ENCODE measurements at places on chromosomes 2 and 18.
A peak's percentile ranks its signal among the peaks of the same experiment; 100 is the strongest.

GRCh38 chr18:74019864-74020263 is 127.8 kb downstream of the FBXO15 start:
- no peak for DNase-seq

- DNase-seq = no peak
These were observed 35.7 kb downstream of the KANSL3 start for GRCh38 chr2:96602330-96602823.

DNA sequence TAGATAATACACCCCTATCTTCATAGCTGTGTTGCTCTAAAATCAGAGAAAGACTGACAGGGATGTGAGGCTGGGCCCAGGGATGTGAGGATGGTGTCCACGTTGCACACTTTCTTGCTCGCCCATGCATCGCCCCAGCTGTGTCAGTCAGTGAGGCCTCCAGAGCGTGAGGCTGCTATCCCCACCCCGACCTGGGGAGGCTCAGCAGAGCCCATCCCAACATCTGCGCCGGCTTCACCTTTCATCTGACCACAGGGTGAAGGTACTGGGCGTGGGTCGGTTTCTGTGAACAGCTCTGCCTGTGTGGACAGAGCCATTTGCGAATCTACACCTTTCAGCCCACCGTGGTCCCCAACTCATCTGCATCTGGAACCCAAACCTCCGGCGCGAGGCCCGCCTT is 255.7 kb downstream of the HDAC4 start:
- no peak for DNase-seq

- no peak for DNase-seq
These were observed 43.9 kb upstream of the RFX8 start for GRCh38 chr2:101518578-101519492.

GRCh38 chr2:207474863-207475485 is 54.8 kb upstream of the CREB1 start:
- DNase-seq = peak; percentile 64

GRCh38 chr2:51290725-51291124 is 258.8 kb upstream of the NRXN1 start:
- DNase-seq = peak; percentile 53

DNA sequence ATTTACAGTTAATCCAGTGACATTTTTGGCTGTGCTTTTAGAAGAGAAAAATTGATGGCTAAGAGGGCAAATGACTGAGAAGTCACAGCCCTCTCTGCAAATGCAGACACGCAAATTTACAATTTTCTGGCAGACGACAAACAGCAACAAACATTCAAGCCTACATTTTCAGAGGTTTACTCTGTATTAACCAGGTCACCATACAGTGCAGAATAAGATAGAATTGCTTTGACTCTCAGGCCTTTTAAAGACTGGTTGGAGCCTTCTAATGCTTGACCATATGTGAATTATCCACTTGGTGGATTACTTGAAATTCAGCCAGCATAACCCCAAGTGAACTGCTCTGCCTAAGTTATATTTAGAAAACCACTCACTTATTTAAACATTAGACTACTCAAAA is 280.9 kb upstream of the STON1 start:
- no peak for DNase-seq

DNA sequence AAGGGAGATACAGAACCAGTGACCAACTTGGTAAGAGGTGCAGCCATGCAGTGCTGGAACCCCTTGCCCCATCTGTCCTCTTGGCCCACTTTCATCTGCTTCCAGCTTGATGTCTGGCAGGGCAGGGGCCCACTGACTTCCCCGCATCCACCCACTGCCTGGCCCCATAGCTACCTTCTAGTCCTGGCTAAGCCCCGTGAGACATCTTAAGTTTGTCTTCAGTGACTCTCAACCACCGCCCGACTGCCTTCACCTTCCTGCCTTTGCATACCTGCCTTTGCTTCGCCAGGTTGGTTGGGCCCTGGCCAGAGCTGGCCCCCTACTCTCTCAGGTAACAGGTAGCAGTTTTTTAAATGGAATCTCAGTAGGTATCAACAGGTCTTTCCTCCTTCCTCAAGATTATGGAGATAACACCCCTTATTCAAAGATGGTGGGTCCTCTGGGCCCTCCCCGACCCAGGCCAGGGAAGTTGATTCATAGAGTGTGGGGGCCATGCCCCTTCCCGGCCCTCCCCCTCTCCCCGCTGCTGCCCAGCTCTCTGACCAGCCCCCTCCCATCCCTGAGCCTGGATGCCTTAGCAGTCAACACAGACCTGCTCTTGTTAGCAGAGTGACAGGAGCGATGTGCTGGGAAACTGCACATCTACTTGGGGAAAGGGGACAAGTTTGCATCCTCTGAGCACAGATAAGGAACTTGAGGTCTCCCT is 2.8 kb downstream of the ARID5A start:
- no peak for DNase-seq

GRCh38 chr2:170121689-170122088 is 56.3 kb upstream of the MYO3B start:
- no peak for DNase-seq

GRCh38 chr2:8514796-8515758 is 166.8 kb upstream of the ID2 start:
- no peak for DNase-seq

GRCh38 chr2:155866477-155866876 is 466.0 kb downstream of the NR4A2 start:
- DNase-seq = no peak

GRCh38 chr2:13652531-13653313 is 936.0 kb downstream of the TRIB2 start:
- DNase-seq = peak; percentile 81

DNA sequence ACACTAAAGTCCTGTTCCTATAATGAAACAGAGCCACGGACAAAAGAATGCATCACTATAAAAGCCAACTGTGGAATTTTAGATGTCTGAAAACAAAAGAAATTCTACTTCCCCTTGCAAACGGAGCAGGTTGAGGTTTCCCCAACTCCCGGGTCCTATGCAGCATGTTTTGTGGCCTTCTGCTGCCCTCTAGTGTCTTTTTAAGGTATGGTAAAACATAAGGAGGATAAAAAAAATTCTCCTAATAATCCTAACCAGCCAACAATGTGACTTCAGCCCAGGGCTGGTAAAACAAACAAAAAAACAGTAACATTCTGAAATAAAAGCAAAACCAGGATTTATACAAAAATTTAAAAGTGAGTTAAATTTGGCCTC is 539.5 kb downstream of the NRXN1 start:
- peak; percentile 19 for DNase-seq

DNA sequence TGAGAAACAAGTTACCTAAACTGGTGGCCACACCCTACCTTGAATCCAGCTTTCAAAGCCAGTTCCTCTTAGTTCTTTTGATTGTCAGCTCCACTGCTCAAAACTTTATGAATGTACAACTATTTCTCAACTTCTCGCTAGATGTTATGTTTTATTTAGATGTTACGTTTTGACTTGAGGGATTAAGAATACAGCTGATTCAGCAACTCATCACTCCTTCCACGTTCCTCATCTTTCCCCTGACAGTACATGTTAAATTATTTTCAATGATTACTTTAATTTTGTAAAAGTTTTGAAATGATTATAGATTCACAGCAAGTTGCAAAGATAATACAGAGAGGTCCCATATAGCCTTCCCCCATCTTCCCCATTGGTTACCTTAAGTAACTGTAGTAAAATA is 553.4 kb downstream of the GALR1 start:
- no peak for DNase-seq

GRCh38 chr2:168490015-168490874 is 34.2 kb downstream of the CERS6 start:
- DNase-seq = no peak

DNA sequence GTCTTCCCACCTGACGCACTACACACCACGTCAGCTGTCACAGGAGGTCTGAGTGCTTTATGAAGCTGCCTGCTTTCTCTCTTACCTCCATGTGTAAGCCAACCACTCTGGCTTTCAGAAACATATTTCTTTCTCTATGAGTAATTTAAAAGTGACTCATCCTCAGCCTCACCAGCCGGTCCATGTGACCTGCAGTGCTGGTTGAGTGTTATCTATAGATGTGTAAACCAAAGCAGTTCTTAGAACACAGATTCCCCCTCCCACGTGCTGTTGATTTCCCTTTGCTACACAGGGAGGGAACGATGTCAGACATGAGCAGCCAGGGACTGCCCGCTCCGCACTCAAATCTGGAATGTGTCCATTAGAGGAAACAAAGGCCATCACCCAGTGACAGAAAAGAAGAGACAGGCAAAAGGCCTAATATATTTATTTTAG is 157.8 kb downstream of the BCL2 start:
- peak; percentile 63 for DNase-seq

- DNase-seq = no peak
These were observed 12.9 kb downstream of the HTR2B start for GRCh38 chr2:231111987-231112386.

DNA sequence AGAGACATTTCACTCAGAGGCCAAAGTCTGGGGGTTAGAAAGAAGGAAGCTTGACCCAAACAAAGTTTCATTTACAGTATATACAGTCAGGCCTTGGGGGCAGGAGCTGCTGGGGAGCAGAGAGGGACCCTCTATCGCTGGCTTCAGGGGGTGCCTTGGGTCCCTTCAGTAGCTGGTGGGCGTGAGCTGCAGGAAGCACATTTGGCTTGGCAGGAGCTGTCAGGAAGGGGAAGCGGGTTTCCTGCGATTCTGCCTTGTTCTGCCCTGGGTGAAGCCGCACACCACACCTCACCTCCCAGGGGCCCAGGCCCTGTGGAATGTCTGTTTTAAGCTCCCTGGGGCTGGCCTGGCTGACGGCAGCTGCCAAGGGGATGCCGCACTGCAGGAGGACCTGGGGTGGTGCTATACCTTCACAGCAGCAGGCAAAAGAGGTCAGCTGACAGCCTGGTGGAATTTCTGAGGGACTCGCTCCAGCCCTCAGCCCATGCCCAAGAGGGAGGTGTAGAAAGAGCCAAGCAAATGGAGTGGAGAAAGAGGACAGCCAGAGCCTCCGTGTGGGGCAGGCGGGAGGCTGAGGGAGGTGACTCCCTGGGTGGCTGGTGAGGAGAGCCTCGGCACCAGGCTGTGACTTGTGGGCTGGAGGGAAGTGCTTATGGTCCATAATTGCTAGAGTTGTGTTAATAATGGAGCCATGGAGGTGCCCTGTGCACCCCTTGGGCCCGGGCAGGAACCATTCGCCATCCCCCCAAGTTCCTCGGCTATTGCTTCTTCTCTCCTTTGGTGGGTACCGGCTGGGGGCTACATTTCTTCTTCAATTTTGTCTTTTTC is 43.9 kb downstream of the PSD4 start:
- no peak for DNase-seq

GRCh38 chr2:12073217-12073852 is 326.9 kb downstream of the LPIN1 start:
- DNase-seq = no peak

GRCh38 chr2:170762760-170763159 is 7.4 kb upstream of the ERICH2 start:
- DNase-seq = no peak

DNA sequence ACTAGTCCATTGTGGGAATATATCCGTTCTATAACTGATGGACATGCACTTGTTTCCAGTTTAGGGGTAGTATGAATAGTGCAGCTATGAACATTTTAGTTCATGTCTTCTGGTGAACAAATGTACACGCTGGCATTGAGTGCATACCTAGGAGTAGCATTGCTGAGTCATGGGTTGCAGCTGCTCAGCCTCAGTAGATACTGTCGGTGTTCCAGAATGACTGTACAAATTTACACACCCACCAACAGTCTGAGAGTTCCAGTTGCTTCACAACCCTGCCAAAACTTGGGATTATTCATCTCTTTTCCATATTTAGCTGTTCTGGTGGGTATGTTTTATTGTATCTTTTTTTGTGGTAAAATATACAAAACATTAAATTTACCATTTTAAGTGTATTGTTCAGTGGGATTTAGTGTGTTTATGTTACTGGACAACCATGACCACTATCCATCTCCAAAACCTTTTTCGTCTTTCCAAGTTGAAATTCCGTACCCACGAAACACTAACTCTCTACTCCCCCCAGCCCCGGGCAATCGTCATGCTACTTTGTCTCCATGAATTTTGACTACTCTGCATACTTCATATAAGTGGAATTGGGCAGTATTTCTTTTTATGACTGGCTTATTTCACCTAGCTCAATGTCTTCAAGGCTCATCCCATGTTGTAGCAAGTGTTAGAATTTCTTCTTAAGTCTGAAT is 281.0 kb downstream of the PRKCE start:
- DNase-seq = no peak

DNA sequence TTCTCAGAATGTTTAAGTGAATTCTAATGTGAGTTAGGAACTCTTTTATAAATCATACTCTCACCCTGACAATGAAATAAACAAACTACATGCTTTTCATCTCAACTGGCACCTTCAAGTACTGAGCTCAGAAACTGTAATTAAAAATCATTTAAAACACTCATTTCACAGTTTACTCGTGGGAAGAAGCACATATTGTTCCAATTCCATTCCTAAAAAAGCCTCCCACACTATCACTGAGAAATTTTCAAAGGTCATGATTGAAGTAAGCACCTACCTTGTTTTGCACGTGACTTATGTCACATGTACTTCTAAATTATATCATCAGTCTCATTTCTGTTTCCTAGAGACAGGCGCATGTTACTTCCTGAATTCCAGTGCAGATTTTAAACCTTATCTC is 678.1 kb upstream of the SLC8A1 start:
- DNase-seq = no peak

GRCh38 chr2:216478151-216478550 is 20.5 kb upstream of the RPL37A start:
- DNase-seq = peak; percentile 50

DNA sequence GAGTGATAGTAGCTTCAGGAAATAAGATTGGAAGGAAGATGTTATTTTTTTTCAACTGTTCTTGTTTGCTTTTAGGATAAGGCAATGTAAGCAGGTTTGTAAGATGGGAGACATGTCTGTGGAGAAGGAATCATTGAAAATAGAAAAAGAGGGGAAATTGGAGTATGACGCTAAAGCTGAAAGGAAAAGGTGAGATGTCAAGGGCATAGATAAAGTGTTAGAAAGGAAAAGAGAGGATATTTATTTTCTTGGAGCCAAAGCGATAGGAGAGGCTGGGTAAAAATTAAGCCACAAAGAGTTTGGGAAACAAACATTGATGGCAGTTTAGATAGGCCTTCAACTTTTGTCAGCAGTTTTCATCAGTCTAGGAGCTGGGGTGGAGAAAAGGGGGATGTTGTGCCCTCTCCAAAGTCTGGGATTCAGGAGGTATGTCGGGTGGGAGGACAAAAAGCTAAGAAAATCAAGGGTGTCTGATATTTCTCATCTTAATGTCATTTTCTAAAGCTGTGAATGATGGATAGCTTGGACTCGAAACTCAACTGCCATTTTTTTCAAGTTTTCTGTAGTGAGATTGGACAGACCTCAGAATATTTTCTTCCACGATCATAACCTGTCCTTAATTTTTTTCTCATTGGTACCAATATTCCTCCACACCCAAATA is 63.3 kb downstream of the MAPRE2 start:
- no peak for DNase-seq
